ENCODE measurements at places on chromosomes 7 and 10.

GRCh38 chr10:6382081-6382480 is 179.3 kb downstream of the PFKFB3 start:
- H3K36me3 ChIP-seq = no peaks in the 10 kb centered on the region
- DNase-seq = no peak
- no peaks in the 10 kb centered on the region for H3K27me3 ChIP-seq

DNA sequence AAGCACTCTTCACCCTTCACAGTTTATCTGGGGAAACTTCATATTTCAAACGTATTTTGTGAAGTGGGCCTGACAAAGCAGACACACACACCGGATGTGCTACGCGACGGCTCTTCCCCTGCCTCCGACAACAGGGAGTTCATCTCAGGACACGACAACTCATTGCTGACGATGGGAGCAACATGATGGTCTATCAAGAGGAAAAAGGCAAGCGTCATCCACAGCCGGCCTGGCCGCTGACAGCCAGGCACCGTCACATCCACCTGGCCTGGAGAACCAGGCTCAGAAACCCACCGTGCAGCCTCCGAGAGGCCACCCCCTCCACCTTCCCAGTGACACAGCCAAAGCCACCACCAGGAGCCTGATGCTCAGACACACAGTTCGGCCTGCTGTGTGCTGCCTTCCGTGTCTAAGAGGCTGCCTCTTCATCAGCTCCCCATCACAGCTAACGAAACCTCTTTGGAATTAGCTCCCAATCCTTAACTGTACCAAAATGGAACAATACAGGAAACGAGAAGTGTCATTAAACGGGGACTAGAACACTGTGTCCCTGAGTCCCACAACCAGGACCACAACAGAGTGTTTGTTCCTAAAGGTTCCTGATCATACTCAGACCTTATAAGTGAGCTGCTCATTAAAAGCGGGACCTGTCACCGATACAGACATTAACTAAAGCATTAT is 76.7 kb downstream of the SFMBT2 start:
- no peaks in the 10 kb centered on the region for H3K36me3 ChIP-seq
- H3K4me1 ChIP-seq = no peaks in the 10 kb centered on the region
- no peak overlapping the region for H3K4me3 ChIP-seq
- no peak overlapping the region for H3K27ac ChIP-seq
- no peaks in the 10 kb centered on the region for H3K27me3 ChIP-seq
- no peak for DNase-seq

DNA sequence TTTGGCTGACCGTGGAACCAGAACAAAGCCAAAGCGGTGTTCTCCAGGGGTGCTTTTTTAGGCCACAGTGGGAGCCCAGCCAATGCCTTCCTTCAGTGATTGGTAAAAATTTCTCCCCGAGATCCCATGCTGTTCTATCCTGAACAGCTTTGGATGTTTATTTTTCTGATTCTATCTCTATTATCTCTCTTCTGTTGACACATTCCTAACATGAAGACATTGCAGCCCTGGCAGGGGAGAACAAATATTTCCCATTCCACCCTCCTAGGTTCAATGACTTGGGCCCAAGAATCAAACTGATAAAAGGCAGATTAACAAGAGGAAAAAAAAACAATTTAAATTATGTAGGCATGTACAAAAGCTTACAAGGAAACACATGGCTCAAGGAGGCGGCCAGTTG is 162.7 kb downstream of the PFKFB3 start:
- H3K27me3 ChIP-seq = no peaks in the 10 kb centered on the region
- H3K4me3 ChIP-seq = no peak overlapping the region
- H3K36me3 ChIP-seq = no peaks in the 10 kb centered on the region
- H3K4me1 ChIP-seq = no peaks in the 10 kb centered on the region
- DNase-seq = no peak

DNA sequence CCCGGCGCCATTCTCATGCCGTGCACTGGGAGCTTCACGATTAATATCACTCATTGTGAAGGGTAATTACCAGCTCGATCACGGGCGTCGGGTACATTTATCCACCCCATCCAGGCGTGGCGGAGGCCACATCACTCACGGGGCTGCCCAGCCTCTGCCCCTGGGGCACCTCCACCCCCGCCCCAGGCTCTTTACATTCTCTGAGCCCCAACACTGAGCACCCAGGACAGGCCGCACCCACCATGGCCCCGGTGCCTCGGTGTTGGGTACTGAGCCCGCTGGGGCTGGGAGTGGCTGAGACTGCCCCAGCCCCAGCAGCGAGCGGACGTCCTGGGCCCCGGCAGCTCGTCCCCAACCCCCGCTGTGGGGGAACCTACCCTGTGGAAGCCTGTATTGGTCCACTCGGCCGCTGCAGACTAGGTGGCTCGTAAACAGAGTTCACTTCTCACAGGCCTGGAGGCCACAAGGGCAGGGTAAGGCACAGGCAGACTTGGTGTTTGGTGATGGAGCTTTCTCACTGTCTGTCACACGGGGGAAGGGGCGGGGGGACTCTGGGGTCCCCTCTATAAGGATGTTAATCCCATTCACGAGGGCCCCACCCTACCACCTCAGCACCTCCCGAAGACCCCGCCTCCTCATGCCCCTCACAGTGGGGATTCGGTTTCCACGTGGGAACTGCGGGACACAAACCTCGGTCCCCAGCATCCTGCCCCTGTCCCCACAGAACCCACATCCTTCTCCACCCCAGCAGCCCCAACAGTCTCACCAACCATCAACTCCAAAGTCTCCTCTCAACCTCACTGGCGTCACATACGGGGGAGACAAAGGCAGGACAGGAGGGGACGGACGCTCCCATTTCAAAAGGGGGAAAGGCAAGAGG is 184.1 kb downstream of the ELFN1 start:
- DNase-seq = no peak
- H3K4me3 ChIP-seq = no peak overlapping the region
- H3K27me3 ChIP-seq = no peaks in the 10 kb centered on the region

- H3K4me3 ChIP-seq = no peak overlapping the region
- no peaks in the 10 kb centered on the region for H3K27me3 ChIP-seq
- no peaks in the 10 kb centered on the region for H3K4me1 ChIP-seq
- no peak overlapping the region for H3K27ac ChIP-seq
- no peak for DNase-seq
These were observed 672.5 kb upstream of the ANKRD30A start for GRCh38 chr10:36452851-36453250.
